ENCODE measurements at places on chromosomes 6 and 20.

GRCh38 chr20:9458138-9458796 lies 56.1 kb upstream of the LAMP5 start:
- no peak for DNase-seq

DNA sequence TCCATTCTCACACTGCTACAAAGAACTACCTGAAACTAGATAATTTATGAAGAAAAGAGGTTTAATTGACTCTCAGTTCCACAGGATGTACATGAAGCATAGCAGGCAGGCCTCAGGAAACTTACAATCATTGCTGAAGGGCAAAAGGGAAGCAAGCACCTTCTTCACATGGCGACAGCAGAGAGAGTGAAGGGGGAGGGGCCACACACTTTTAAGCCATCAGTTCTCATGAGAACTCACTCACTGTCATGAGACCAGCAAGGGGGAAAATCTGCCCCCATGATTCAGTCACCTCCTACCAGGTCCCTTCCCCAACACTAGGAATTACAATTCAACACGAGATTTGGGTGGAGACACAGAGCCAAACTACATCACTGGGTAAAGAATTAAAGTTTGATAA lies 12.5 kb upstream of the ENPP1 start:
- no peak for DNase-seq

- no peak for DNase-seq
Observed at GRCh38 chr6:12490904-12491571, 200.9 kb downstream of the EDN1 start.

- DNase-seq: no peak
Observed at GRCh38 chr6:98838032-98838431, 3.7 kb downstream of the POU3F2 start.

DNA sequence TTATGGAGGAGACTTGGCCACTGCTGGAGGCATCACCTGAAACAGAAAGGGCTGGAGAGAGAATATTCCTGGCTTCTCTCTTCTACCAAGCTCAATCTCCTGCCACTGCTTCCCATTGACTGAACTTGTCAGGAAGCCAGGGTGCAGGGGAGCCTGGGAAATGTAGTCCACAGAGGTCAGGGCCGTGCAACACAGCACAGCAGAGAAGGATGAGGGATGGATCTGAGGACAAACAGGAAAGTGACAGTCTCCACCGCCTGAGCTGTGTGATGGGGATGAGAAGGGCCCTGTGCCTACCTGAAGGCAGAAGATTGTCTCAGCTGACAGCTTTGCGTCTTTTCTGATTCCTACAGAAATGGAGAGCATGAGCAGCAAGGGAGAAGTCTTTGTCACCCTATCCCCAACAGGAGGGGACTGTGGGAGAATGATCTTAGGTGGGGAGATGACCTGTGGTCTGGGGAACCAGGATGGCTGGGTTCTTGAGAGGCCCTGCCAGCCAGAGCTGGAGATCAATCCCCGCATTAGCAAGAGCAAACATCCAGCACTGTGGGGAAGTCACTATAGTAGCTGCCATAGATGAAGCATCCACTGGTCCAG lies 114.2 kb downstream of the SNX5 start:
- DNase-seq: no peak

DNA sequence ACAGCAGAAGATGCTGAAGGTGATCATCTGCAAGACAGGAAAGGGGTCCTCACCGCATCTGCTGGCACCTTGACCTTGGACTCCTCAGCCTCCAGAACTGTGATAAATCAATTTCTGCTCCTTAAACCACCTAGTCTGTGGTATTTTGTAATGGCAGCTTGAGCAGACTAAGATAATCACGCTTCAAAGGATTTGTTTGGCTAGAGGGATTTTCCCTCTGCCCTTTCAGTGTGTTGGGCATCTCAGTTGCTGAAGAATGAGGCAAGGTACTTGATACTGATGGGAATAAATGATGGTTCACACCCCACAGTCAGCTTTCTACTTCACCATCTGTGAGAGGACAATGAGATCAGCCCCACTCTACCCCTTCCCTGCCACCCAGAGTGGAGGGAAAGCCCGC lies 60.2 kb downstream of the ADAT2 start:
- DNase-seq: no peak

DNA sequence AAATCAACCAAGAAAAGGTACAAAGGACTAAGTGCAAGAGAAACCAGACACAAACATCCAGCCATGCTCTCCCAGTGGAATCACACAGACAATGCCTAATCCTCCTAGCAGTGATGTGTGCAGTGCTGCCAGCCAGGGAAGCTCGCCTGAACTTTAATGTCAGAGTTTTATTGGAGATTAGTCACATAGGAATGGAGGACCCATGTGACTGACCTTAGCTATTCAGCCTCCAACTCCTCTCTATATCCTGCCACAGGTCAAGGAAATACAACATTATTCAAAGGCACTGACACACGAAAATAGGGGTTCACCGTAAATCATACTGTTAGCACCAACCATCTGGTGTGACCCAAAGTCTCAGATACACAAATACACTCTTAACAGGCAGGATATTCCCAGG lies 684.6 kb downstream of the DOK5 start:
- no peak for DNase-seq

GRCh38 chr6:23325065-23325464 lies 755.7 kb downstream of the HDGFL1 start:
- no peak for DNase-seq

- no peak for DNase-seq
Observed at GRCh38 chr6:114342826-114343781, at the start of gene HS3ST5. Gene HS3ST5 (minus strand): TSS chr6:114343023. CDS start chr6:114062845, 280,178 bp downstream.

DNA sequence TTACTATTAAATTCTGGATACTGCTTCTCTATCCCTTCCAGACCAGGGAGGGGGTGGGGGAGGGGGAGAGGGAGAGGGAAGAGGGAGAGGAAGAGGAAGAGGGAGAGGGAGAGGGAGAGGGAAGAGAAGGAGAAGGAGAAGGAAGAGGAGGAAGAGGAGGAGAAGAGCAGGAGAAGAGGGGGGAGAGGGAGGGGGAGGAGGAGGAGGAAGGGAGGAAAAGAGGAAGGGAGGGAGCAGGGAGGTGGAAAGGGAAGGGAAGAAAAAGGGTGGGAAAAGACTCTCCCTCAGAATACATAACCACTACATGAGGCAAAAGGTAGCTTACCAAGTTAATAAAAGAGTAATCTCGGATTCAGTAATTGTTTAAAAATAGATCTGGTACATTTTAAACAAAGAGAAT lies 46.0 kb downstream of the FAM184A start:
- DNase-seq: no peak

DNA sequence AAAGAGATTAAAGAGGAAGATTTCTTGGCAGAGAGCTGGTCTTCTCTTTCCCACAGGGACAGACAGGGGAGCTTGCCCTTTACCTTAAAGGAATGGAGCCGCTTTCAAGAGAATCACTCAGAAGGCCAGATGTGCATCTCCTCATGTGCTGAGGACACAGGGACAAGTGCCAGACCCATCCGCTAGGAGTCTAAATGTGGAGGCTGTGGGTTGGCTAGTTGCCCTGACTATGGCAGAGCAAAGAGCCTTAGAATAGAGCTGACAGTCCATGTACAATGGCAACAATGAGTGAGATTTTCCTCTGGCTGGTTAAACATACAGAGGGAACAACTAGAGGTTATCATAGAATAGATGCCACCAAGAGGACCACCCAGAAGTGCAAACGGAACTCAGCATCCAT lies 7.3 kb upstream of the DOK5 start:
- DNase-seq: no peak

DNA sequence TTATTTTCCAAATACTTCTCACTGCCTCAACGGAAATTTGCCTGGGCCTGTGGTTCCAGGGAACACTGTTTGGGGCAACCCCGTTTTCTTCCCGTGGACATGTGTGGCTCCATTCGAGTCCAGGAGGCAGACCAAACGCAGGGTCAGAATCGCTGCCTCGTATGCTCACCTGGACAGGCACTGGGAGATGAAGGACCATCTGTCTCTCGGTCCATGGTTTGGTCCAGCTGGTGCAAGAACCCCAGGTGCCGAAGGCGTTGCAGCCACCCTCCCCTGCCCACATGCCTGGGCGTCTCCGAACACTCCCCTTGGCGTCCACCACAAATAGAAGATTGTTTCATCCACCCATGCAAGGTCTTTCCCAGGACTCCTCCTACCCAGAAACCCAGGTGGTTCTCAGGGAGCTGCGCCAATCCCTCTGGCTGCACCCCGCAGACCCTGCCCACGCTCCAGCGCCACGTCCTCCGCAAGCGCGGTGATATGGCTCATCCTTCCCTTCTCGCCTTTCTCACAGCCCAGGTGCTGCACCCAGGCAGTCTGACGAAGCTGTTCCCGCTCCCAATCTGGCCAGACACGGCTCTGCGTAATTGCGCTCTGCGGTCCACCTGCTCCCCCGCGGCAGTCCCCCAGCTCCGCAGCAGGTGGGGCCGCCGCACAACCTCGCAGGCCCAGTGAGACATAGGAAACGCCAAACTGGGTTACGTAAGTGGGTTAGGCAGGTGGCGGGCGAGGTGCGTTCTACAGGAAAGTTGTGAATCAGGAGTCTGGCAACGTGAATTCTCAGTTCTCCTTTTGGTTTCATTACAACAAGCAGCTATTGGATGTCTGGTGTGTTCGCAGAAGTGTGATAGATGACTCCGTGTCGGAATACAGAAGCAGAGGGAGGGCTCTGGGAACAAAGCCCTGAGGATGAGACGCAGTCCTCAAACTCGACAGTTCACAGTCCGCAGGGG lies 146.2 kb upstream of the ECI2 start:
- DNase-seq: peak; percentile 1

DNA sequence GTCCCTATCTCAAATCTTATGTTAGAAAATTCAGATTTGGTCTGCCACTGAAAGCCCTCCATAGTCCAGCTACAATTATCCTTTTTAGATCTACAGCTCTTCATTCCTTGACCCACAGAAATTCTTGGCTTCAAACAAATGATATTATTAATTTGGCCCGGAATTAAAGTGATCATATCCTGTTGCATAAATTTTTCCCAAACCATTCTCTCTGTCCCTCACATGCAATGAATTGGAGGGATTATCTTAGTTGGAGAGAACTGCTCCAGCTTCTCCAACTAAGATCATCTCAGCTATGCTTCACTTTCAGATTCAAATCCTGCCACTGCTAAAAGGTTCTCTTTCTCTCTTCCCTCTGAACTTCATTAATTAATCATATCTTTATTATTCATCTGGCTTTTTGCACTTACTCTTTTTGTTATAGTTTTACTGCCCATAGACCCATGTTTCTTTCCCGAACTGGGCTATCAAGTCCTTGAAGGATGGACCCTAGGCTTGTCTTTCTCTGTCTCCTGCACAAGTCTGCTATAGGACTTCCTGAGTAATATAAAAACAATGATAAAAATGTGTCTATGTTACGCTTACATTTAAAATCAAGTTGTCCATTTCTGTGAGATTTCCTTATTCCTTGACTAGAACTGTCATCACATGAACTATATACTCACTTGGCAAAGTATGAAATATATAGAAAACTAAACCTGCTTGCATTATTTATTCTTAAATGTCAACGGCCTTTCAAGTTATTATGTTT lies 493.9 kb upstream of the MARCKS start:
- DNase-seq: no peak

GRCh38 chr6:143232849-143233248 lies 172.2 kb downstream of the AIG1 start:
- no peak for DNase-seq

GRCh38 chr6:22956029-22956681 lies 386.8 kb downstream of the HDGFL1 start:
- no peak for DNase-seq

GRCh38 chr6:129865013-129865412 lies 3.9 kb upstream of the TMEM244 start:
- no peak for DNase-seq

DNA sequence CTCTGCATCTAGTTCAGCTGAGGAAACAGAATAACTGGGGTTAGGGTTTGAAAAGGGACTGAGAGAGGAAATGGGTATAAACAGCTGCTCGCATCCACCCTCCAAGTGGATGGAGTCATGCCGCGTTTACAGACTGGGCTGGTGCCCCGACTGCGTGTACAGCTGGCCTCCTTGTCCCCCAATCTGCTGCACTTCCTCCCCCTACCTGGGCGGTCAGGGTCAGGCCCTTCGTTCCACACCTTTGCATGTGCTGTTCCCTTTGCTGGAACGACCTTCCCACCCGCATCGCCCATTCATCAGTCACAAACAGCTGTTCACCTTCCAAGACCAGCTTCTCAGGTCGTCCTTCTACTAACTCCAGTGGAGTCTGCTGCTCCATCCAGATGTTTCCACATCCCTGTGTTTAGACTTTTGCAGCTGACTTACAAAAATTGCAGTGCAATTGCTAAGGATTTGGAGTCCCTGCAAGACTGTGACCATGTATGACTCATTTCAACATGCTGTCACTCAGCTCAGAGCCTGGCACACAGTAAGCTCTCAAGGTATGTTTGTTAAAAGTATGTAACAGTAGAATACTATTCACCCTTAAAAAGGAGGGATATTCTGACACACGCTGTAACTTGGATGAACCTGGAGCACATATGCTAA lies 129.3 kb downstream of the DTNBP1 start:
- no peak for DNase-seq

GRCh38 chr20:62445553-62446340 lies 18.4 kb upstream of the RBBP8NL start:
- DNase-seq: no peak

DNA sequence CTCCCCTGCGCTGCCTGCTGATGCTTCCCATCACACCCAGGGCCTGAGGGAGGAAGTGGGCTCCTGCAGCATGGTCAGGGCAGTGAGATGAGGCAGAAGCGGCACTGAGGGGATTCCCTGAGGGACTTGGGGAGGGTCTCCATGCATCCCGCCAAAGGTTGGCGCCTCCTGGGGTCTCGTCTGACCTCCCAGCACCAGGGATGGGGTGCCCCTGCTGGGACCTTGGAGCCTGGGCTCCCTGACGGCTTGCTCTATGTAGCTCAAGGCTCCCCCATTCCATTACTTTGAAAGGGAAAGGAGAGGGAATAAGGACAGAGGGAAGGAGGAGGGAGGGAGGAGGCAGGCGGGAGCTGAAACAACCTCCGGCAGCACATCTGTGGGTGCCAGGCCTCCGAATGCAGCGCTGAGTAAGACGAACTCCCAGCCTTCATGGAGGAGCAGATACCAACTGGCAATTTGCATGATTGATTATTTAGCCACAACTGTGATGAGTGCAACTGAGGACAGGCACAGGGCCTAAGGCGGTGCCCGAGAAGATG lies 259.3 kb downstream of the ERMARD start:
- DNase-seq: no peak

- DNase-seq: no peak
Observed at GRCh38 chr6:71457929-71458328, 169.3 kb downstream of the OGFRL1 start.

- DNase-seq: no peak
Observed at GRCh38 chr6:169498916-169499513, 202.8 kb downstream of the WDR27 start.

Measured in CD4-positive, alpha-beta T cell treated with Interleukin-2 at 100 ng/mL for 4 hours (primary cell).